ENCODE measurements at places on chromosomes 12 and 14. TPM values are rescaled to one million over a fixed set of nuclear protein-coding genes. Genes with fewer than 3 reads are reported as not detected.

DNA sequence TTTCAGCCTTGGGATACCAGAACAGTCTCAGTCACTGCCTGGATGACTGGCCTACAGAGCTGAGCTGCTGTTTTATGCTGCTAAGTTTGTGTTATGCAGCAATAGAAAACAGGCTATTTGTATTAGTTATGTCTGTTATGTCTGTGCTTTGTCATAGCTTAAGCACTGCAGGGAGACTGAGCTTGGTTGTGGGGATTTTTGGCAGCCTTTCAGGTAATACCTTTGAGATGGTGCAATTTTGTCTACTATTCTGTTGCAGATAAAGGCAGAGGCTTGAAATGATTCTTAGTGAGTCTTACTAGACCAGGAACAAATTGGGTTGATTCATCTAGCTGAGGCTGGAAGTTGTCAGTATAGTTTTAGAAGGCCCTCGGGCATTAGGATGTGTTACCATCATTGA, 201.3 kb upstream of the RBM19 start:
- DNase-seq, result no peak

DNA sequence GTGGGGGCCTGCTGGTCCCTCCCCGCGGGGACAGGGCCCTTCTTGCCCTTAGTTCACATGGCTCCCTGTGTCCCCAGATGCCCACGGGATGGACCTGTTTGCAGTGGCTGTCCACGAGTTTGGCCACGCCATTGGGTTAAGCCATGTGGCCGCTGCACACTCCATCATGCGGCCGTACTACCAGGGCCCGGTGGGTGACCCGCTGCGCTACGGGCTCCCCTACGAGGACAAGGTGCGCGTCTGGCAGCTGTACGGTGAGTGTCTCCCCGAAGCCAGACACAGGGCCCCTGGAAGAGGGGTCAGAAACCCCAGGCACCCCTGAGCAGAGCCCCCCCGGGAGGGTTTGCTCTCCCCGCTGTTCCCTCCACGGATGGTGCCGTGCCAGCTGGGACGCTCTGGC, 13.4 kb downstream of the MMP17 start:
- no peak for DNase-seq

GRCh38 chr12:94644141-94644979, 6.0 kb downstream of the TMCC3 start:
- no peak for DNase-seq

DNA sequence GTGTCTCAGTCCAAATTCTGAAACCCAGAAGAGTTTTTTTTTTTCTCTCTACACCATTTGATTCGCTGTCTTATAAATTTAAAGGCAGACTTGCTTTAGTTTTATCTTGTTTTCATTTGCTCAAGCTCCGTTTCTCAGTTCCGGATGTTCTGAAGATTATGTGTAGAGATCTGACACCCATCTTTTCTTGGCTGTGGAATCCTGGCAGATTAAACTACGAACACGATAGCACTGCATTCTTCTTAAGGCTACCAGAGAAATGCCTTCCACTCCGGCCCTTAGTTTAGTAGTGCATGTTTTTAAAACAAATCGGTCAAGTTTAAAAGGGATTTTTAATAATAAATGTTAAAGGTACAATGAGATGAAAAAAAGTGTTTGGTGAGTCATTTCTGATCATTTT, 106.4 kb downstream of the LMO3 start:
- no peak for DNase-seq

PIWIL1 gene
- polyA plus RNA-seq, result 0.10 TPM

TSPAN8 gene
- 1.3 TPM for polyA plus RNA-seq

DNA sequence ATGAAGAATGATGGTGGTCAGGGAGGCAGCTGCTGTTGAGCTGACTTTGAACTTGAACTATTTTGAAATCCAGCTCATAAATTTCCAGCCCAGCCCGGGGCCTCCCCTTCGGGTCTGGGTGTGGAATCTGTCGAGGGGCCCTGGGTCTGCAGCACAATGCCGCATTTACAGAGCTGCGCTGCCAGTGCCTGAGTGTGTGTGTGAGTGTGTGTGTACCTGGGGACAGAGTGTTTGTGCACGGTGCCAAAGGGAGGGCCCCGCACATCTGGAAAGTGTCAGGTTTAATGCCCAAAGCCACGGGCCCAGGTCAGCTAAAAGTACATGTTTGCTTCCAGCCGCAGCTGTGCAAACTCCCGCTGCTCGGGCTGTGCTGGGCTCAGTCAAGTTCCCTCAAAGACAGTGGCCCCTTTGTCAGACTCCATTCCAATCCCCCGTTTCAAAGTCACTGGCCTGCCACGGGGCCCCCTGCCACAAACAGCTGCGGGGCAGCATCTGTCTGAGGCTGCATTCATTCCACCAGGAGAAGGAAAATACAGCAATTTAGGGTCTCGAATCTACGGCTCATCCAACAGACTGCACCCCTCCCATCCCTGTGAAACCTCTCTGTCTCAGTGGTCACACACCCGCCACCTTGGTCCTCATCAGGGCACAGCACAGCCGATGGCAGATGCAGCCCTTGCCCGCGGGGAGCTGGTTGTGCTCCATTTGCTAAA, 16.3 kb upstream of the RFLNA start:
- no peak for DNase-seq

TPH2 gene
- polyA plus RNA-seq, result 0.13 TPM

TAS2R8 gene
- not detected for polyA plus RNA-seq

- no peak for DNase-seq
Observed at GRCh38 chr14:20486684-20487395, 17.6 kb downstream of the PNP start.

CLEC2D gene
- 23.8 TPM for polyA plus RNA-seq
